ENCODE measurements at places on chromosomes 5 and 9. TPM values are rescaled to one million over a fixed set of nuclear protein-coding genes. Genes with fewer than 3 reads are reported as not detected.

DNA sequence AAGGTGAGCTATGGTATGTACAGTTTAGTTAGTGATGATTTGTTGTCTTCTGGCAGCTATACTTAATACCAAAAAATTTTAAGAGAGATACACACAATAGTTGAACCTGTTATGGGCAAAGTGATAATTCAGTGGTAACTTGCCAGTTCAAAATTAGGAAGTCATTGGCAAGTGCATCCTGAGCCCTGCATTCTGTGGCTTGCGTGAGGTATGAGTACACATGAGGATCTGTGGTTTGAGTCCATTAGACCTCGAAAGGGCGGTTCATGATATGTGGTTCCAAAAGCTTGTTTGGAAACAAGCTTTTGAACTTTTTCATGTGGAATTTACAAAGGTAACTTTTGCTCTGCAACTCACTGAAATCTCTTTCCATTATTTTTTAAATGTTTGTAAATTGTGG lies 47.0 kb downstream of the GPR21 start:
- no peak for DNase-seq

- DNase-seq: no peak
Observed at GRCh38 chr5:150077060-150077459, 9.3 kb downstream of the CSF1R start.

DNA sequence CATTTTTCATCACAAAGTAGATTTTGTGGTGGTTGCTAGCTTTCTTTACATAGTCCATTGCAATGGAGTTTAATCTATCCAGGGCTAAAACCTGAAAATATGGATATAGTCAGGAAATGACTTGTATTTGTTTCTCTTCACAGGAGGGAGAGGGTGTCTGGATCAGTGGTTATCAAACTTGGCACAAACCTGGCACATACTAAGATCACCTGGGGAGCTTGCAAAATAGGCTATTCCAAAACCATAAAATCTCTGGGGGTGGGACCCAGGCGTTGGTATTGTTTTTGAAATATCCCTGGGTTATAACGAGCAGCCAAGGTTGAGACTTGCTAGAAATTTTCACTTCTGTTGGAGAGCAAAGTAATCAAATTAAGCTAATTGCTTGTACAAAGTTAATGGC lies 179.9 kb downstream of the PCSK1 start:
- no peak for DNase-seq

The PCDHB10 gene
- total RNA-seq: 1.7 TPM

The STPG3 gene
- total RNA-seq: 0.21 TPM

The SLC25A48 gene
- total RNA-seq: 1.1 TPM

The CTNND2 gene
- 8.6 TPM for total RNA-seq
